Activated CD4-positive, alpha-beta memory T cell treated with anti-CD3 and anti-CD28 coated beads for 36 hours (primary cell): ENCODE measurements at places on chromosomes 4 and X. TPM values are rescaled to one million over a fixed set of nuclear protein-coding genes. Genes with fewer than 3 reads are reported as not detected.

DNA sequence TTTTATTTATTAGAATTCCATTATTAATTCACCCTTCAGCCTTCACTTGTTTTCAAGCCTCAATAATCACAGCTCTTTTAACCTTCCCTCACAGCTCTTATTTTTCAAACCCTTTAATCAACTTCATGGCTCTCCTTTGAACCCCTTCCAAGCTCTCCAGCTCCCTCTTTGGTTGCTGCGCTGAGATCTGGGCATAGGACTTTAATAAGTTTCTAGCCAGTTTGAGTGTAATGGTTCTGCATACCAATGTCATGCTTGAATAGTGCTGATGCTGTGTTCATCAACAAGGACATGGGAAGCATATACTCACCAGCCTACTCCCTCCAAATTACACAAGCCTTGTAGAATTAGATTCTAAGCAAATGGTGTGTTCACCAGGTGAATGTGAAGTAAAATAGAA is 3.5 kb upstream of the RNF212 start:
- H3K4me1 ChIP-seq = no peaks in the 10 kb centered on the region
- no peak overlapping the region for H3K4me3 ChIP-seq
- no peak for DNase-seq
- no peak overlapping the region for H3K27ac ChIP-seq

DNA sequence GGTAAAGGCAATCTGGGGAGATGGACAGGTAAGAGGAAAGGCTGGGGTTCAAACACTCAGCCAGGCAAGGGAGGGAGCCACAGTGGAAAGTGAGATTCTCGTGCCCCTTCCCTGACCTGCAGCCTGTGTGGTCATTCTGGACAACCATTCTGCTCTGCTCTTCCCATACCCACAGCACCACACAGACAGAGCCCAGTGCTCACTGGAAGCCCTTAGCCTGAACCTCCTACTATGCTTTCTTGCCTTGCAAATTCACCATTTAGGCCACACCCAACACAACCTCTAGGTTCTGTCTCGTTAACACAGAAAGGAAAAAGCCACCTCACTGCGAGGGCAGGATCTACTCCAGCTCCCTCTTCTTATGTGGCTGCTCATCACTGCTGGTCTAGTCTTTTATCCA is 92.7 kb downstream of the SHISA3 start:
- peaks cover 9% of the 10 kb centered on the region for H3K36me3 ChIP-seq
- no peaks in the 10 kb centered on the region for H3K27me3 ChIP-seq
- no peak overlapping the region for H3K27ac ChIP-seq
- H3K4me1 ChIP-seq = peaks cover 2% of the 10 kb centered on the region

DNA sequence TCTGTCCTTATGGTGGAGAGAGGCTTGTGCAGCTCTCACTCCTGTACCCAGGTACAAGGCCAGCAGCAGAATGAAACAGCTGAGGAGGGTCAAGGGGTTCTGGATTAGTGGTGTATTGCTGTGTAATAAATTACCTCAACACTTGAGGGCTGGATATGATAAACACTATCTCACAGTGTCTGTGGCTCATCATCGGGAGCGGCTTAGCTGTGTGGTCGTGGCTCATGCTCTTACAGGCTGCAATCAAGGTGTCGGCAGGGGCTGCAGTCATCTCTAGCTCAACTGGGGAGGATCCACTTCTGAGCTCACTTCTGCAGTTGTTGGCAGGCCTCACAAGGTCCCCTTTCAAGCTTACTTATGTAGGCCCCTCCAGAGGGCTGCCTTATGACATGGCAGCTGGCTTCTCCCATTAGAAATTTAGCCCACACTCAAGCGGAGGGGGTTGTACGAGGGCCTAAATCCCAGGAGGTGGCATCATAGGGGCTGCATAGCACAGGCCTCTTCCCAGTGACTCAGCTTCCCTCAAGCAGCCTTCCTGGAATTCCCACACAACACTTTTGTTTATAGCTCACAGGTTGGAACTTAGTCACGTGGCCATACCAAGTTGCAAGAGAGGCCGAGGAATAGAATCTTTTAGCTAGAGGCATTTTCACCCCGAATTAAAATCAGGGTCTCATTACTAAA is 148.2 kb upstream of the RPS6KA3 start:
- H3K4me3 ChIP-seq = no peak overlapping the region
- no peak overlapping the region for H3K27ac ChIP-seq
- H3K27me3 ChIP-seq = no peaks in the 10 kb centered on the region

GRCh38 chr4:66911880-66912279 is 633.4 kb downstream of the CENPC start:
- no peaks in the 10 kb centered on the region for H3K27me3 ChIP-seq
- no peaks in the 10 kb centered on the region for H3K4me1 ChIP-seq
- H3K36me3 ChIP-seq = no peaks in the 10 kb centered on the region
- DNase-seq = no peak
- no peak overlapping the region for H3K27ac ChIP-seq
- H3K4me3 ChIP-seq = no peak overlapping the region

GRCh38 chrX:129323115-129323514 is 200.2 kb downstream of the SMARCA1 start:
- no peak overlapping the region for H3K27ac ChIP-seq
- H3K4me3 ChIP-seq = no peak overlapping the region
- no peaks in the 10 kb centered on the region for H3K36me3 ChIP-seq

- no peak overlapping the region for H3K27ac ChIP-seq
- H3K4me3 ChIP-seq = no peak overlapping the region
- H3K27me3 ChIP-seq = no peaks in the 10 kb centered on the region
These were observed 690.8 kb downstream of the PCDH18 start for GRCh38 chr4:136841526-136841925.

- H3K27me3 ChIP-seq = no peaks in the 10 kb centered on the region
- H3K36me3 ChIP-seq = no peaks in the 10 kb centered on the region
- H3K4me3 ChIP-seq = no peak overlapping the region
- DNase-seq = no peak
These were observed 568.8 kb downstream of the PPARGC1A start for GRCh38 chr4:23320931-23321587.

DNA sequence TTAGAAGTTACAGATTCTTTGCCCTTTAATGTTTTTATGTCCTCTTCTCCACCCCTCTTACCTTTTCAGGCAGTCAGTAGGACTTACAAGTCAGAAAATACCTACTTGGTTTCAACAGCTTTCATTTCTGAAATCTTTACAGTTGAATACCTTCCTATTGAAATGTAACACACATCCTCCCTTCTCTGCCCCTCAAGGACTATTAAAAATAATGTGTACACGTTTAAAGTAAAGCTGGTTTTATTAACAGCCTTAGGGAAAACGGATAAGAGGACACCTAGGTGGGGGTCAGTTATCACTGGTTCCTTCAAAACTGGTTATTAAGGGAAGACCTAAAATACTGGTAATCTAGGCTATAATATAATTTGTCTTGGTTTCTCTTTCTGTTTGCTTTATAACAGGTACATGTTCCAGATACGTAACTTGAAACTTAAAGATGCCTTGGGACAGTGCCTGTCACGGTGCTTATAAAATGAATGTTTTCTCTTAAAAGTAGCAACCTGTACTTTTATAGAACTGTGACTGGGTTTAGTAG is 1.8 kb downstream of the CCSER1 start:
- H3K36me3 ChIP-seq = no peaks in the 10 kb centered on the region
- H3K4me3 ChIP-seq = peak overlapping the region; percentile 72
- H3K27ac ChIP-seq = no peak overlapping the region
- peaks cover 38% of the 10 kb centered on the region for H3K27me3 ChIP-seq

DNA sequence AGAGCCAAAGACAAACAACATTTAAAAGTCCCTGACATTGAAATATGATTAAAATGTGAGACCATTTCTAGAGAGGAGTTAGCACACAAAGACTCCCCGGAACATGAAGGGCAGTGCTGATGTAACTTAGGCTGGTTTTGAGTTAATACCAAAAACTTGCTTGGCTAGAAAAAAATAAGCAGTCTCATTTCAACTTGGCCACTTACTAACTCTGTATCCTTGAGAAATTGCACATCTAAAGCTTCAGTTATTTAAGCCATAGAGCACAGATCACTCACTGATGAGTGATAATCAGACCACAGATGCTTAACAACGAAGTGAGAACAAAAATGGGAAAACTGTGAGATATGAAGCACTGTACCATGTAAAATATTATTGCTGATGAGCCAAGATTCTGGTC is 65.9 kb upstream of the MAOA start:
- H3K4me1 ChIP-seq = no peaks in the 10 kb centered on the region
- no peak overlapping the region for H3K4me3 ChIP-seq
- H3K27me3 ChIP-seq = no peaks in the 10 kb centered on the region
- no peaks in the 10 kb centered on the region for H3K36me3 ChIP-seq

DNA sequence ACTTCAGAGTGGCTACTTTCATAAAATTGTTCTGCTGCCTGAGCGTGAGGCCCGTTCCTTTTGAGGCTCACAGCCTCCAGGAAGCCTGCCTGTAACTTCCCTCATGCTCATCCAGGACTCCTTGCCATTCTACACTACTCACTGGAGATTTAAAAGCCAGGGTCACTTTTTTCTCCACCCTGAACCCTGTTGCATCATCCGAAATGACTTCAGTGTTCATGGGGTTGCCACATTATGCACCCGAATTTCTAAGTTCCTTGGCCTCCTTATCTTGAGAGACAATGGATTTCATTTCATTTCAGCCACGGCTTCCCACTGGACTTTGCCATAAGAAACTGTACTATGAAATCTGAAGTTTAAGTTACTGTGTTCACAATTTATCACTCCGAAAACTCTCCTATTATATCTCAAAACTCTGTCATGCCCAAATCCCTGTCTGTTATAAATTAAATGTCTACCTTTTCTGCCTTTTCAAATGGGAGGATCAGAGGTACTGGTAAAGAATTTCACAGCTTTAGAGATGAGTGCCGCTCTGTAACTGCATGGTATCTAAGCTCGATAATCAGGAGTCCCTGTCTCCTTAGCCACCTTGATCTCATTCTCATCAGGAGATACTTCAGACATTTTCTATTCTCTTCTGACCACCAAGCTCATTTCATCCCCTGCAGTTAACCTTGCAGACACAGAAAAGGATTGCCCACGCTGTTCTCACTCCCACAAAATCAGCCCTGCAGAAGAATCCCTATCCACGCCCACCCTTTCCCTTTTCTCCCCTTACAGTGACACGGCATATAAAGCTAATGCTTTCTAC is 59.9 kb downstream of the TRIML1 start:
- no peaks in the 10 kb centered on the region for H3K36me3 ChIP-seq
- H3K27ac ChIP-seq = no peak overlapping the region
- no peaks in the 10 kb centered on the region for H3K4me1 ChIP-seq
- DNase-seq = no peak

ZFP92 gene
- total RNA-seq = 1.6 TPM

PRSS12 gene
- not detected for total RNA-seq

ITIH6 gene
- total RNA-seq = not detected

MGARP gene
- not detected for total RNA-seq

HELT gene
- total RNA-seq = not detected

GLOD5 gene
- total RNA-seq = not detected
